Stimulated activated CD4-positive, alpha-beta T cell treated with anti-CD3 and anti-CD28 coated beads, TNF-alpha, amount 100 ng/mL, for 24 hours (primary cell): ENCODE measurements at places on chromosomes 6 and 20.

- no peak for DNase-seq
Measured at GRCh38 chr6:110852773-110853172, 21.8 kb upstream of the AMD1 start.

DNA sequence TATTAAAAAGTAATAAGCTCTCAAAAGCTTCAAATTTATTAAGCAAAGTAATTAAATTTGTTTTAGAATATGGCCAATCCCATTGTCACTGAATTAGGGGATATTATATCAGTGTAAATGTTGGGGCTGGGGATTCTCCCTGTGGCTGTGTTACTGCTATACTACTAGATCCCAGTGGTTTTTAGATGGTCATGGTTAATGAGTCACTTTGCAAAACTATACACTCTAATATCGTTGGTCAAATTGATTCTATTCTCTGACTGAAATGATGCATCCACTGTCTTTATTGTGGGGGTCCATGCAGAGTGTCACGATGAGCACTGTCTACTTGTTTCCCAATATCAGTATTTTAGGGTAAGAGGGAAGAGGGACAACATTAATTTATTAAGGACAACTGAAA is 336.9 kb upstream of the PREP start:
- no peak for DNase-seq

DNA sequence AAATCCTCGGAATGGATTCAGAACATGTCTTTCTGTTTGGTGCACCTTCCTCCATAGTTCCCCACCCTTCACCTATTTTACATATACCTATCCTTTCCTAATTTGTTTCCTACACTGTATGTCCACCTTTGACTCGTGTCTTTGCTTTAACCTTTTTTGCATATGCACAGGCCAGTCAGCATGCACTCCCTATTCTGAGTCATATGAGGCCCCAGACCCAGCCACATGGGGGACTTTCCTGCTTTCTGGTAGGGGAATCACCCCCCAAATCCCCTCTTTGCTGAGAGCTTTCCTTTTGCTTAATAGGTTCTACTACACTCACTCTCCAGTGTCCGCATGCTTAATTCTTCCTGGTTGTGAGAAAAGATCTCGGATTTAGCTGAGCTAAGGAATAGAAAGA is 393.8 kb upstream of the IMPG1 start:
- DNase-seq = no peak

GRCh38 chr6:13733178-13733887 is 21.7 kb upstream of the RANBP9 start:
- DNase-seq = no peak

DNA sequence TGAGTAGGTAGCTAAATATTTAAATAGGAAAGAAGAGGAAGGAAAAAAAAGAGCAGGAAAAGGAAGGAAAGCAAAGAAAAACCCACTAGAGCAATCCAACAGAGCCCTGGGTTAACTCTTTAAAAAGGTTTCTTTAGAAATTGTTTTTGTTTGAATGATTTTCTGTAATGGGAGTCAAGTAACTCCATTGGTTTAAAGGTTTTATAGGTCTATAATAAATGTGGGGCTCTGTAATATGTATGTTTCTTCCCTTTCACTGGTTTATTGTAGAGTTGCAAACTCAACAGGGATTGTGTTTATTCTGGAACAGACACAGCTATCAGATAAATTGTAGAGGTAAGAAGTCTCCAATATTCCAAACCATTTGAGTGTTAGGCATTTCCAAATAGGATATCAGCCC is 10.9 kb downstream of the PLEKHG1 start:
- no peak for DNase-seq

- DNase-seq = no peak
Measured at GRCh38 chr6:95417856-95418255, 159.5 kb upstream of the MANEA start.

DNA sequence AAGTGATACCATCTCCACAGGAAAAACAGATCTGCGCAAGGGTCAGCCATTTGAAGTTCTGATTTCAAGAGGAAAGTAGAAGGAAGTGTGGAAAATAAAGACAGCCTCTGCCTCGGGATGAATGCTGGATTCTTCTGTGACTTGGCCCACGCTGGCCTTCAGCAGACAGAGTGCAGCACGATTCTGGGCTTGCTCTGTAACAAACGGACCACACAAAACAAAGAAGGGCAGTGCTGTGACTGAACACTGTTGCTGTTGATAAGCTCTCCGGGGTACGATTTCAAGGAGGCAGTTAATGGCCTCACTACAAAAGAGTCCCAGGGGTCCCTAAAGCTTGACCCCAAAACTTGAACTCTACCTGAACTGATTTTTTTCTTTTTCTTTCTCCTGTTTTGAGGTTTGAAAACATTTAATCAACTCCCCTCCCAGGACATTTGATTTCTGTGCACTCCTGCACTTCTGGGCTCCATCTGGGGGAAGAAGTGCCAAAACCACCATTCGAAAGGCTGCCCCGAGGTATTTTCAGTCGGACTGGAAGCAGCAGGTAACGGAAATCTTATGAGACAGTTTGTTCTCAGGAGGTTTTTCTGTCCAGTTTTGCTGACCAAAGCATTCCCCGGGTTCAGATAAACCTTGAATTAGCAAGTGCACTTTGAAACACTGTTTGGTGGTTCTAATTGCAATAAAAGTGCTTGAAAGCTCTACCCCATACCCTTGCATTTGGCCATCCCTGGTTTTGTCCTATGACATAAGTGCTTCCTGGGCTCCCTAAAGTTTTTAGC is 189.6 kb downstream of the MYLK4 start:
- DNase-seq = no peak

DNA sequence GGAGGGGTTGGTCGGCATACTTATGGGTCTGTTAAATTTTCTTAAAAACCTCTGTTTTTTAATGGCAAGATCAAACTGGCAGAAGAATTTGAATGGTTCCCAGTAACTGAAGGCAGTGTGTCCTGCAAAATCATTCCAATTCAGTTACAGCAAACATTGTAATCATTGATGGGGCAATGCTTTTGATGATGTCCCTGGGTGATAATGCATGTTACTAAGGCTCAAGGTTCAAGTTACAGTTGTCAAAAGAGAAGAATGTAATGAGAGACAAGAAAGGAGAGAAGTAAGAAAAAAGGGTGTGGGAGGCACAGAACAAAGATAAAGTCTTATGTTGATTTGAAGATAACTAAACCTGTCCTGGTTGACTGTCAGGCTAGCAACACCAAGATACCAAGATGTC is 54.9 kb downstream of the CEP162 start:
- DNase-seq = no peak

DNA sequence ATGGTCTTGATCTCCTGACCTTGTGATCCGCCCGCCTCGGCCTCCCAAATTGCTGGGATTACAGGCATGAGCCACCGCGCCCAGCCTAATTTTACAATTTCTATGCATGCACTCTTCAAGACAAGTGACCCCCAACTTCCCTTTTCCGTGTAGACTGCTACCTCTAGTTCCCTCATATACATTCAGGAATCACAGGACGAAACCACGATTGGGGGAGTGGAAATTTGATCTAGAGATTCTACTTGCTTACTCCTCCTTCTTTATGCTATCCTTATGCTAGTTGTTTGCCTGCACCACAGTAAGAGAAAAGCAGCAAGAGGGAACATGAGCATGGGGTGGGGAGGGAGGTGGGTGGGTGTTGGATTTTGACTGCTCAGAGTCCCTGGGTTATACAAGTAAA is 34.9 kb downstream of the OSTM1 start:
- DNase-seq = no peak

DNA sequence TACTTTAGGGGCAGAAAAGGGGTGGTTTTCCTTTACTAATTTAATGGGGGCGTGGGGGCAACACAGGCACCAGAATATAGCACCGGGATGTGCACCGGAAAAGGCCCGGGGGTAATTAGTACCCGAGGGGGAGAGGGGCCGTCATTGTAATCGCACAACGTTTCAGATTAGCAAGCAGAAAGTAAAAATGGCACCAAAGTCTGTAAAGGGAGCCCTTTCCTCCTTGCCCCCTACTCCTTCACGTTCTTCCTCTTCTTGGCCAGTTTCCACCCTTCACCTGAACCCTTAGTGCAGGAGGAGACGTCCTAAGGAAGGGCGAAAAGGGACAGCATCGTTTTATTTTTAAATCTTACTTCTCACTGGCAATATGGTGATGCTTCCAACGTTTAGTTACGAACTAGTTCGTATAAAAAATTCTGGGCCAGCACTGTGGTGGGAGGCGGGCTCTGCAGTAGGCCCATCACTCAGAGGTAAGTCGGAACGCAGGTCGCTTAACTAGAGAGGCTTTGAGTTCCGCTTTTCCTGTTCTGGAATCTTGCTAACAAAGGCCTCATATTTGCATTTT is 742 bp upstream of the CEP85L start:
- no peak for DNase-seq

- no peak for DNase-seq
Measured at GRCh38 chr6:55069132-55069781, 105.1 kb upstream of the HCRTR2 start.

DNA sequence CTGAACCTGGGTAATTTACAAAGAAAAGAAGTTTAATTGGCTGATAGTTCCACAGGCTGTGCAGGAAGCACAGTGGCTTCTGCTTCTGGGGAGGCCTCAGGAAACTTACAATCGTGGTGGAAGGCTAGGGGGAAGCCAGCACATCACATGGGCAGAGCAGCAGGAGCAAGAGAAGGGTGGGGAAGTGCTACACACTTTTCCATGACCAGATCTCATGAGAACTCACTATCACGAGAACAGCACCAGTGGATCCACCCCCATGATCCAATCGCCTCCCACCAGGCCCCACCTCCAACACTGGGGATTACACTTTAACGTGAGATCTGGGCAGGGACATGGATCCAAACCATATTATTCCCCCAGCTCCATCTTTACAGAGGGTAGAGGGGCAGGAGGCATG is 166.4 kb downstream of the NFATC2 start:
- no peak for DNase-seq

DNA sequence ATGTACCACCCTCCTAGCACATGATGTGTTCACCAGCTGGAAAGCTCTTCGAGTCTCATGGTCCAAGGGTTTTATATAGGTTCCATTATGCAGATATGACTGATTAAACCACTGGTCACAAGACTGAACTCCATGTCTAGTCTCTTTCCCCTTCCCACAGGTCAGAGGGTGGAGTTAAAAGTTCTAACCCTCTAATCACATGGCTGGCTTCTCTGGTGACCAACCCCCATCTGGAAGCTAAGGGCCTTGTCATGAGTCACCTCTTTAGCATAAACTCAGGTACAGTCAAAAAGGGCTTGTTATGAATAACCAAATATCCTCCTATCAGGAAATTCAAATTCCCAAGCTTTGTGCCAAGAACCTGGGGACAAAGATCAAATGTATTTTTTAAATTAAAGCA is 52.0 kb upstream of the KLHL31 start:
- DNase-seq = no peak
